Activated effector memory CD4-positive, alpha-beta T cell treated with anti-CD3 and anti-CD28 coated beads, Interleukin-2, amount 50 U/mL, for 16 hours (primary cell): ENCODE measurements at places on chromosomes 4 and X.

GRCh38 chr4:162461952-162462351 is 298.2 kb upstream of the FSTL5 start:
- DNase-seq, result no peak

DNA sequence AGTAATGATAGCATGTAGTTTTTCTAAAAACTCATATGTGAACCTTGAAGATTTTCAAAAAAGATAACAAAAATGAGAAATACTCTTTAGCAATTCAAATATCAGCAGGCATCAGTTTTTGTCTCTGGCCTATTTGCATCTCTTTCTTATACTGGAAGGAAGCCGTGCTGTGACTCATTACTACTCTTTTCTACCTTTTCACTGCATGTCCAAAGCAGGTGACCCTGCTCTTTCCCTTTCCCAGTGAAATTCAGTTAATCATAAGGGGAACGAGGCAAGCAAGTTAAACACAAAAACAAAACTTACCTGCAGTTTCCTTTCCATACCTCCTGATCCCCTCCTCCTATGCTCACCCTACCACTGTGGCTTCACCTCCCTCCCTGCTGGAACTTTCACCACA is 9.3 kb downstream of the SPATA4 start:
- DNase-seq, result no peak

DNA sequence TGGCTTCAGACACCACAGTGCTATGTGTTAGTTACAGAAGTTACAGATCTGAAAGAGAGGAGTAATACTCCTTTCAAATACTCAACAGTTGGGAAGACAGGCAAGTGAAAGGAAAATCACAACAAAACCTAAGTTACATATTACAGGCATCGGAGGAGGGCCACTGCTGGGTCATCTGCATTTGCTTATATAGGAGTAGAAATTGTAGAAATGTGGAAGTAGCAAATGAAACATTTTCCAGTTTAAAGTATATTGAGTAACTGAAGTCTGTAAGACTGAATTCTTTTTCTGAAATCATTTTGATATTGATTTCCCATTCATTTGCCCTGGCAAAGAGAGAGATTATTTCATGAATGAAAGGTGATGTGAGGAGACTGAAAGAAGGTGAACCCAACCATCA is 201.7 kb downstream of the SPRY1 start:
- DNase-seq, result no peak

- DNase-seq, result no peak
Measured at GRCh38 chr4:25955705-25956104, 41.7 kb downstream of the SMIM20 start.

DNA sequence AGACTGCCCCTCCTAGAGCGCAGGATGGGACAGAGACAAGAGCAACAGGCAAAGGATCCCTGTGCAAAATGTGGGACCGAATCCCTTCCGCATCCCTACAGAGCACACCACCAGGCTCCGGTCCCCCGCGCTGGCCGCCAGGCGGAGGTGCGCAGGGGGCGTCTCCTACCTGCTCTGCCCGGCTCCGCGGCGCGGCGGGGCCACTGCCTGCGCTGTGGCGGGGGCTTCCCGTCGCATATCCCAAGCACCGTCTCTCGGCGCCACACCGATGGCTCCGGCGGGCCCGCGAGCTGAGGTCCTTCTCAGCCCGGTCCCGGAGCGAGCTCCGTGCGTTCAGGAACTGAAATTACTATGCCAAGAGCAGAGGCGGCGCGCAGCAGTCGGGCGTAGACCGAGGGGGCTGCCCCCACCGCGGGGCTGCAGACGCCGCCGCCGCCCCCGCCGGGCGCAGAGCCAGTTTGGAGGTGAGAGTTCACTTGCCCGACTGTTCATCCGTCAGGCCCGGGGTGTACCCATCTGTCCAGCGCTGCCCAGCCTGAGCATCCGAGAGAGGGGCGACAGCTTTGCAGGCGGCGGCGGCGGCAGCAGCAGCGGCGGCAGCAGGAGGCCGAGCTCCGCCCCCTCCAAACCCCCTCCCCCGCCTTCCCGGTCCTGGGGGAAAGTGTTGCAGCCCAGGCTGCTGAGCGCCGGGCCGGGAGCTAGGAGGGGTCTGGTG is at the start of gene GPRIN3:
Gene GPRIN3, minus strand, starts transcription at position 355 of the 715 bp plus-strand sequence. CDS start 57,690 bp downstream, outside the sequence.
- peak; percentile 90 for DNase-seq

GRCh38 chr4:3703677-3704521 is 62.3 kb upstream of the ADRA2C start:
- no peak for DNase-seq

DNA sequence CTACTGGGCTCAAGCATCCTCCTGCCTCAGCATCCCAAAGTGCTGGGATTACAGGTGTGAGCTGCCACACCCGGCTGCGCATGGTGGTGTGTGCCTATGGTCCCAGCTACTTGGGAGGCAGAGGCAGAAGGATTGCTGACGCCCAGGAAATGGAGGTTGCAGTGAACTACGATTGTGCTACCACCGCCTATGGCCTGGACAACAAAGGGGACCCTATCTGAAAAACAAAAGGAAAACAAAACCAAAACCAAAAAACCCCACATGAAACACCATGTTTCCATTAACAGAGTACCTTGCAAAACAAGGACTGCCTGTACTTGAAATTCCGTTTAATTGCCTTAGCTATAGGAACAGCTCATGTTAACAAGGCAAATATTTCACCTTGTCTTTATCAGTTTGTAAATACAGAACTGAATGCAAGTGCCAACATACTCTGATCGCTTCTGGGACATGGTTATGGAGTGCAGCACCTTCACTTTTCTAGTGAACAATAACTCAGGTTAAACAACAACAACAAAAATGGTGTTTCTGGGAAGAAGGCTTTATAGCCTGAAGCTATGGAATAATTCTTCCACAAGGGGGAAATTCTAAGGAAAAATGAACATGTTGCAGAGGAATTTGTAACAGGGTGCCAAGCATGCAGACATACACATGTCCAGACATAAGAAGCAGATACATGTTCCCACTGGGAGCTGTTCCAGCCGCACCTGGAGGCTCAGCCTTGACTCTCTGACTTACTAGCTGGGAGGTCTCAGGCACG is 73.2 kb upstream of the STS start:
- no peak for DNase-seq

GRCh38 chr4:181331214-181331613 is 912.0 kb upstream of the TENM3 start:
- no peak for DNase-seq

- no peak for DNase-seq
Measured at GRCh38 chrX:9670136-9670814, 95.4 kb downstream of the GPR143 start.

GRCh38 chr4:6749340-6750171 is 33.0 kb upstream of the KIAA0232 start:
- no peak for DNase-seq

DNA sequence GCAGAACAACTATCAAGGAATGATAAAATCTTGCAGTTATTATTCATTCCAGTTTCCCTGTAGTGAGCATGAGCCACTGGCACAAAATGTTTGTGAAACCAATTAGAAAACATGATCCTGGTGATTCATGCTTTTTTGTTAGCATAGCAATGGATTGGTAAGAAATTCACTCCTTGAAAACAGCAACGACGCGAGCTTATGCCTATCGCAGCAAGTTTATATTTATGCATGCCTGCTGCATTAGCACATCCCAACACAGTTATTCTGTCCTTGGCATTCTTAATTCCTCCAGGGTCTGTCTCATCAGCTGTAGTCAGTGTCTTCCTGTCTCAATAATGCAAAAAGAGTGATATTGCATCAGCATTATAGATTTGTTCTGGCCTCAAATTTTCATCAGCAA is 975.9 kb downstream of the STIM2 start:
- no peak for DNase-seq

DNA sequence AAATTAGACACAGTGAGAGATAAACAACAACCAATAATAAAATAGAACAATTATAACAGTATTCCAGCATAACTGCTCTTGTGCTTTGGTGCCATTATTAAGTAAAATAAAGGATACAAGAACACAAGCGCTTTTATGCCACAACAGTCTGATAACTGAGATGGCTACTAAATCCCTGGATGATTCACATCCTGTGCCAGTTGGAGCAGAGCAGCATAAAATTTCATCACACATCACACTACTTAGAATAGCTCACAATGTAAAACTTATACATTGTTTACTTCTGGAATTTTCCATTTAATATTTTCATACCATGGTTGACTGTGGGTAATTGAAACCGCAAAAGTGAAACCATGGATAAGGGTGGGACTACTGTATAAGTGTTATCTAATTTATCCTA is 399.9 kb upstream of the CNKSR2 start:
- DNase-seq, result no peak

GRCh38 chr4:19829101-19829500 is 422.6 kb upstream of the SLIT2 start:
- DNase-seq, result no peak

DNA sequence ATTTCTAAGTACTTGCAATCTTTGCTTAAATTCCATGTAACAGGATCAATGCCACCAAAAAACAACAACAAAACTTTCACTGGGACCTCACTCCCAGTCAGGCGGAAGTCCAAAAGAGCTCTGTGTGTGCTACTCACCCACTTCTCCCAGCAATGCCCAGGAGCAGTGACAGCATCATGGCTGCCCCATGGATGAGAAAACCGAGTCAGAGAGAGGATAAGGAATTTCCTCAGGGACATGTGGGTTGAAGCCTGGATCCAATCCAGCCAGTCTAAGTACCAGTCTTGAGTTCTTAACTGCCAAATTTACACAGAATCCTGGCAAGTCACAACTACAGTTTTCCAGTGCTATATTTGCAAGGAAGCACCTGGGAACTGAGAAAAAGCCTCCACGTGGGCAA is 64.5 kb downstream of the STX18 start:
- no peak for DNase-seq

DNA sequence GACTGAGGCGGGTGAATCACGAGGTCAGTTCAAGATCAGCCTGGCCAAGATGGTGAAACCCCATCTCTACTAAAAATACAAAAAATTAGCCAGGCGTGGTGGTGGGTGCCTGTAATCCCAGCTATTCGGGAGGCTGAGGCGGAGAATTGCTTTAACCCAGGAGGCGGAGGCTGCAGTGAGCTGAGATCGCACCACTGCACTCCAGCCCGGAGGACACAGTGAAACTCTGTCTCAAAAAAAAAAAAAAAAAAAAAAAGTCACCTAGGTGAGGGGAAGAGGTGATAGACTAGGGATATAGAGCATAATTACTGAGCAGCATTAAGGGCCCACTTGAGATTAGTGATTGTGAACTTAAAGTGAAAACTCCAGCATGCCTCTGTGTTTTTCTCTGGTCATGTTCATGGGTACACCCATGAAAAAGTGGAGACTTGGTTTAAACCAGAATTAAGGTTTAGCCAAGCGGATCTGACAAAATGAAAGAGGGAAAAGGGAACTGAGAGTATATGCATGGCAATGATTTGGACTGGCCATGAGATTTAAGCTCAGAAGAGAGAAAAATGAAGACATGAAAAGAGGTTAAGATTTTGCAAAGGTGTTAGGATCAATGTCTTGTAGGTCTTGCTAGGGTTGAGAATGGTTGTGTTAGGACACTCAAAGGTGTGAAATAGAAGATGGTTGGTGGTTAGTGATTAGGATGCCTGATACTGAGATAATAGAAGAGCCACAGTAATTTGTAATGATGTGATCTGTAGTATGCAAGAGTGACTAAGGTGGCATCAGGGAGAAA is 105.0 kb downstream of the RAB28 start:
- no peak for DNase-seq
